ENCODE measurements at places on chromosomes 16 and 17.
A peak's percentile ranks its signal among the peaks of the same experiment; 100 is the strongest.

DNA sequence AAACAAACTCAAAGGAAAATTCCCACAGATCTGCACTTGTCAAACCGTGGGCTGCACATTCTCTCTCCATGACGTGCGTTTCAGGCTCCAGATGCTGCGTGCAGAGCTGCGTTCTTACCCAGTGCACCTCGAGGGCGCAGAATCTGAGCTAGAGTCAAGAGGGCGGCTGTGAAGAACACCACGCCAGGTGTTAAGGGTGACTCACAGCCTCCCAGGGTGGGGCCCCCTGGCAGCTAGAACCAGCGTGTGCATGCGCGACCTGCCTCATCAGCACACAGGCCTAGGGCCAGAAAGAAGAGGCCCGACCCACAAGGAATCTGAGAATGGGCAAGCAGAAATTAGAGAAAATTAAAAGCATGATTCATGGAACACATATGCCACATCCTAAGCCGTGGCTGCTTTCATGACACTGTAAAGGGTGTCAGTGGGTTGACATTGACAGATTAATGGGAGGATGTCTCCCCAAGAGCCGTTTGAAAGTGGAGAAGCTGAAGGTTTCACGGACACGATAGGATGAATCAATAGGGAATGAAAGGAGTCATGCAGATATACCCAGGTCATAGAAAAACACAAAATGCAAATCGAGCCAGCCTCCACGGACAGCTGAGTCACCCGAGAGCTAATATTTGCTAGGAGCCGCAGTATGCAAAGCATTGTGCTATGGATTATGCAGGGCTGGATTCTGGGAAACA is 29.0 kb downstream of the MARCHF10 start:
- DNase-seq, result peak; percentile 95

DNA sequence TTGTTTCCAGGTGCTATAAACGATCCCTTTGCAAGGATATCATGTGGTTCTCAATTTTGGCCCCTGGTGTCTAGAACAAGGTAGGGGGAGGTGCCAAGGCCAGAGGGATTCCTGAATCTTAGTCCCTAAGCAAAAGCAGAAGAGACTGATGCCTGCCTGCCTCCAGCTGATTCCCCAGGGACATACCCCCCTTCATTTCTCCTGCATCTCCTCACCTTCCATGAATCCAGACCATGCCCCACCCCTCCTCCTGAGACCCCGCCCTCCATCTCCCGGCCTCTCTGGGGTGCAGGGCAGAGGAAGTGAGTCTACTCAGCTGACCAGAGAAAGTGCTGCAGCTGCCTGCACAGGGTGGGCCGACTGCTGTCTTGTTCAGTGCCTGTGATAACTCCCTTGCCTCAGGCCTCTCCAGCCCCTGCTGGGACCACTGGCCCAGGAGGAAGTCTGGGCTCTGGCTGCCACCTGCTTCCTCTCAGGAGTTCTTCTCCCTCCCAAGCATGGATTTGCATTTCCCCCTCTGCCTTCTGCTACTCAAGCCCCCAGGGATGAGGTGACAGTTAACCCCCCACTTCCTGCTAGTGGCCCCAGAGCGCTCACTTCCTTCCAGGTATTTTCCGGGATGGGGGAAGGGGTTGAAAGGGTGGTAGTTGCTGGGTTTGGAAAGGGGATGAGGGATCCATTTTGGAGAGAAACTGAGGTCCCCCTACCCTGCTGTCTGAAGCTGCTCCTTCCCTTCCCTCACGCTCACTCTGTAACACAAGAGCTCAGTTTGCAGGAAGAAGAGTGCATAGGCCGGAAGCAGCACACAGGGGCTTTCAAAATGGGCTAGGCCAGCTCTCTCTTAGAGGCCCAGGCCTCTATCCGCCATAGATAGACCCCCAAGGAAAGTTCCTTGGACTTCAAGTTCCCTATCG is 10.5 kb upstream of the TSPOAP1 start:
- DNase-seq, result peak; percentile 79

GRCh38 chr16:9521749-9522370 is 430.4 kb downstream of the HAPSTR1 start:
- DNase-seq, result no peak

GRCh38 chr17:41904242-41904841 is 14.4 kb downstream of the ACLY start:
- no peak for DNase-seq

- no peak for DNase-seq
Measured at GRCh38 chr16:4309102-4309832, 6.6 kb upstream of the GLIS2 start.

GRCh38 chr17:62882284-62882683 is 74.2 kb upstream of the MARCHF10 start:
- no peak for DNase-seq

GRCh38 chr17:28115046-28115445 is 72.6 kb downstream of the NLK start:
- no peak for DNase-seq

DNA sequence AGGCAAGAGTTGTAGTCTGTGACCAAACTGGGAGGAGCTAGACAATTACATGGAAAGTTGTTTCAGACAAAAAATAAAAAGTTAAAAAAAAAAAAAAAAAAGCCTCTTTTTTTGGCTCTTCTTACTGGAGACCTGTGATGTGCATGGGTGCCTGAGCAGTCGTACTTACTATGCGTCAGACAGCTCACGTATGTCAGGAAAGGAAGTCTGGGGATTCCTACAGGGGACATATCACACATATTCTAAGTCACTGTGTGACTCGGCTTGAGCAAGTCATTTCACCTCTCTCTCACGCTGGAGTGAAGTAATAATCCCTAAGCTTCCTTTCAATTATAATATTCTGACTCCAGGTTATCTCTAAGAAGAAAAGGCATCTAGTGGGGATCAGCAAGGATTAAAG is 6.0 kb downstream of the SLFN14 start:
- DNase-seq, result no peak

- no peak for DNase-seq
Measured at GRCh38 chr17:1873418-1873817, 43.6 kb downstream of the RPA1 start.

DNA sequence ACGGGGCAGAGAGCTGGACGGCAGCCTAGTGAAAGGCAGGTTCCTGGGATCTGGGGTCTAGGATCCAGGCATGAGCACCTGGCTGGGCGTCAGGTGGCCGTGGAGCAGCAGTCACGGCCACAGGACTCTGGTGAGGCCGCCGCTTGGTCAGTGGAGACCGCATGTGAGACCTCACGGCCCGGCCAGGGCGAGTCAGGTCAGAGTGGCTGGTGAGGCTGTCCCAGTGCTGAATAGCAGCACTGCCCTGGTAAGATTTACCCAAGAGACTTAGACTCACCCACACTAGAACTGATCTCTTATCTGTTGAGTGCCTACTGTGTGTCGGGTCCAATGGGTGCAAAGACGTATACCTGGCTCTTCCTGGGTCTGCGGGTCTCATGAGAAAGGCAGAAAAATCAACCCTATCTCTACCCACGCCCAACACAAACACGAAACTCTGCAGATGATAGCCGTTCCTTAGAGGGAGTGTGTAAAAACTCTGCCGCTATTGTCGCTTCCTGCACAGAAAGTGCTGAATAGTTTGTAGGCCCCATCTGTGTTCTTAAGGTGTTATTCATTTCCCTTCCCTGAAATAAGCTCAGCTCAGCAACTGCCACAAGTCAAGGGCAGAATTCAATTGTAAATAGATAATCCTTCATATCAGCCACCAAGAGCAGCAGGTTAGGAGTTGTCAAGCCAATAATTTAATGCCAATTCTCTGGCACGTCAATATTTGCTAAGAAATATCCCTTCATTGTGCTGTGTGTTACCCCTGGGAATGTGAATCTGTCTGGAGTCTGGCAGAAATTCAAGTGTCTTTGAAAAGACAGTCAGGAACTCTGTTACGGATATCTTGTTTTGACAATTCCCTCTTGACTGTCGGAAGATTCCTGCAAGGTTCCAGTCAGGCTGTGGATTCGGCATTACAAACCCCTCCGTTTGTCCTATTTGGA is 240.0 kb downstream of the NTN1 start:
- no peak for DNase-seq

GRCh38 chr16:20348365-20349185 is 3.9 kb downstream of the UMOD start:
- DNase-seq, result no peak

DNA sequence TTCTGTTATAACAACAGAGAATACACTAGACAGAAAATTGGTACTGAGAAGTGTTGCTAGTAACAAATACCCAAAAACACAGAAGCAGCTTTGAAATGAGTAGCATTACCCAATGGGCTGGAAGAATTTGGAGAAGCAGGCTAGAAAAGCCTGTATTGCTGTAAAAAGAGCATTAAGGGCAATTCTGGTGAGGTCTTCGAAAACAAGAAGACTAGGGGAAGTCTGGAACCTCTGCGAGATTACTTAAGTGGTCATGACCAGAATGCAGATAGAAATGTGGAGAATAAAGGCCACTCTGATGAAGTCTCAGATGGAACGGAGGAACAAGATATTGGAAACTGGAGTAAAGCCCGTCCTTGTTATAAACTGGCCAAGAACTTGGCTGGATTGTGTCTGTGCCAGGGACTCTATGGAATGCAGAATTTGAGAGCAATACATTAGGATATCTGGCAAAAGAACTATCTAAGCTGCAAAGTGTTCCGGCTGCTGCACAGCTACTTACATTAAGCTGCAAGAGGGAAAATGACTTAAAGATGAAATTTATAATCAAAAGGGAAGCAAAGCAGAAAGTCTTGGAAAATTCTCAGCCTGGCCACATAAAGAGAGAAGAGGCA is 44.9 kb upstream of the PEMT start:
- DNase-seq, result no peak

GRCh38 chr17:41917679-41918313 is 955 bp downstream of the ACLY start:
- no peak for DNase-seq

DNA sequence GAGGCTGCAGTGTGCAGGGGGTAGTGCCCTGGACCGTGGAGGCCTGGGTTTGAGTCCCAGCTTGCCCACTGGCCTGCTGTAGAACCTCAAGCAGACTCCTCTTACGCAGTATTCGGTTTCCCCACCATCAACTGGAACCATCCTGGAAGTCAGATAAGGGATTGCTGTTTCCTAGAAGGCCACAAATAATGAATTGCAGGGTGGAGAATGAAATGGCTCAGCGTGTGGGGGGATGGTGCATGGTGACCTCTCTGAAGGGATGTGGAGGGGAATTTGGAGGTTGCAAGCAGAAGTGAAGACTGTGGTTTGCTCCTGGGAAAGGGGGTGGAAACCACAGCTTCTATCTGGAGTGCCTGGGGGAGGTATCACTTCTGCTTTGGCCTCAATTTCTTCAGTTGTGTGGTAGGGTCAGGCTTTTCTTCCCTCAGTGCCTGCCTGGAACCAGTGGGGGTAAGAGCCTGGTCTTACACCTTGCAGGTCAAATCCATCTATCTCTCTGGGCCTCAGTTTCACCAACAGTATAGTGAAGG is 1.7 kb downstream of the ADGRG5 start:
- peak; percentile 91 for DNase-seq

- no peak for DNase-seq
Measured at GRCh38 chr16:68626557-68626956, 18.6 kb upstream of the CDH3 start.

GRCh38 chr17:76968707-76969597 is 100.7 kb downstream of the MGAT5B start:
- DNase-seq, result peak; percentile 3

GRCh38 chr16:24543949-24544348 is 4.6 kb downstream of the RBBP6 start:
- no peak for DNase-seq

DNA sequence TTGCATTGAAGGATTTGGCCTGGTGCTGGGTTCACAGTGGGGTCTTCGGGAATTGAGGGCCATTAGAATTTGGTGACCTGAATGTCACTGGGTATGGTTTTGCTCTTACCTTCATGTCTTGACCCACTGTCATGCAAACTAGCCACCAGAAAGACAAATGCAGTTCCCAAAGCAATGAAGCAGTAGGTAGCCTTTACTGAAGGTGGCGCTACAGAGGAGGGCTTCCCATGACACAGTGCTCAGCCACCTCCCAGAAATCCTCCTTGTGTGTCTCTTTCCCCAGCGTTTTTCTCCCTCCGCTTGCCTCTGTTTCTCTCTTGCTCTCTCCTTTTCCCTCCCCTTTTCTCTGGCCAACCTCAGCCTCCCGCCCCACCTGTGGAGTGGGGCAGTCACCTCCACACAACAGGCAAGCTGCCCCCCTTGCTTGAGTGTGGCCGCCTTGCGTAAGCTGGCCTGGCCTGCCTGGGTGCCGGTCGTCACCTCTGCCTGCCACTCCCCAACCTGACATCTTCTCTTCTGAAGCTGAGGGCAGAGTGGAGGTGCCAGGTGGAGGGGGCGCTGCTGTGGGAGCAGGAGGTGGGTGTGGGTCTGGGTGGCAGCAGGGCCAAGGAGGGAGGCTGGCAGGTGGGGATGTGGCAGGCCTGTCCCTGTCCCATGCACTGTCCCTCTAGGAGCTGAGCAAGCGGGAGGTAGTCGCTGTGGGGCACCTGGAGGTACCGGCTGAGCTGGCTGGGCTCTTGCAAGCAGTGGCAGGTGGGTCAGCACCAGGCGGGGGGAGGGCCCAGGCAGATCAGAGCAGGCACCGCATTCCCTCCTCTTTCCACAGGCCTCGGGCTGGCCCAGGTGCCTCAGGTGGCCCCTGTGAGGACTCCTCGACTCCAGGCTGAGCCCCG is 34.7 kb downstream of the MYO15A start:
- DNase-seq, result peak; percentile 11

DNA sequence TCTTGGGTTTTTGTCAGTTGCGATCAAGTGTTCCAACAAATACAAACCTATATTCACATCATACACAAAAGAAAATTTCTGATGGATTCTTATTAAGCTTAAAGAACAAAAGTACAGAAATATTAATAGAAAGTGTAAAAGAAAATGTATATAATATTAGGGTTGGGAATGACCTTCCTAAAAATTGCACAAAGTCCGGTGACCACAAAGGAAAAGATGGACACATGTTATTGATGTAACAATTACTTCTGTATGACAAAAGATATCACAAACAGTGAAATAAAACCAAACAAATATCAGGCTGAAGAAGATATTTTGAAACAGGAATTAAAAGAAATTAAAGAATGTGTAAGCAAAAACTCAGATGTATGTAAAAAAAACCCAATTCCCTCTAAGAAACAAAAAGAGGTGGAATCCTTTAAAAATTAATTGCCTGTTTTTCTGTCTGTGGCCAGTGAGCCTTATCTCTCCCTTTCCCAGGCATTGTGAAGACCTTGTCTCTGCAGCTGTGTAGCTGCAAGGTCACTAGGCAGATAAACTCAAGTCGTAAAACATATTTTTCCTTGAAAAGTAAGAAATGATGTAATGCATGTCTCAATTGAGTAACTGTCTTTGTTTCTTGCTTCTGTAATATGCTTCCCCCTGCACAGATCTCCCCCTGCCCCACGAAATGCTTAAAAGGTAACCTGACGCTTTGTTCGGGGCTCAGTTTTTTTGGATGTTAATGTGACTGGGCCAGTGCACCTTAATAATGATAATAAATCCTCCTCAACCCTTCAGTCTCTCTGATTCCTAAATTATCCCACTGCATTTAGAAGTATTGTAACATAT is 2.8 kb downstream of the ST6GALNAC1 start:
- peak; percentile 84 for DNase-seq

DNA sequence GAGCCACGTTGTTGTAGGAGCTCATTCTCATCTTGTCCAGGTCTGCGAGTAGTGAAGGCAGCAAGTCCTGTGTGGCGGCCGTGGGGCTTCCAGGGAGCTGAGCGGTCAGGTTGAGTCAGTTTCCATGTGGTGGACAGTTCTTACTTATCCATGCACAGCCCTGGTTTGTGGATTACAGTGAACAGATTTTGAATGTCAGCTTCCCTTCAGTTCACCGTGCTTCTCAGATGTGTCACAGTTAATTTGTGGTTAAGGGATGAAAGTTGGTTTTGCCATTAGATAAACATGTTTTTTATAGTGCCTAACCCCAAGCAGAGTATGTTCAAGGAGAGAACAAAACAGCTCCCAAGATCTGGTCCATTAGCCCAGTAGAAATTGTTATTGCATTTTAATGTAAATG is 103.1 kb downstream of the RPTOR start:
- peak; percentile 97 for DNase-seq

- DNase-seq, result no peak
Measured at GRCh38 chr17:54944796-54945195, 23.7 kb downstream of the COX11 start.
